IPS DF 6.9 (cell line): ENCODE measurements at places on chromosomes 6 and 20.

DNA sequence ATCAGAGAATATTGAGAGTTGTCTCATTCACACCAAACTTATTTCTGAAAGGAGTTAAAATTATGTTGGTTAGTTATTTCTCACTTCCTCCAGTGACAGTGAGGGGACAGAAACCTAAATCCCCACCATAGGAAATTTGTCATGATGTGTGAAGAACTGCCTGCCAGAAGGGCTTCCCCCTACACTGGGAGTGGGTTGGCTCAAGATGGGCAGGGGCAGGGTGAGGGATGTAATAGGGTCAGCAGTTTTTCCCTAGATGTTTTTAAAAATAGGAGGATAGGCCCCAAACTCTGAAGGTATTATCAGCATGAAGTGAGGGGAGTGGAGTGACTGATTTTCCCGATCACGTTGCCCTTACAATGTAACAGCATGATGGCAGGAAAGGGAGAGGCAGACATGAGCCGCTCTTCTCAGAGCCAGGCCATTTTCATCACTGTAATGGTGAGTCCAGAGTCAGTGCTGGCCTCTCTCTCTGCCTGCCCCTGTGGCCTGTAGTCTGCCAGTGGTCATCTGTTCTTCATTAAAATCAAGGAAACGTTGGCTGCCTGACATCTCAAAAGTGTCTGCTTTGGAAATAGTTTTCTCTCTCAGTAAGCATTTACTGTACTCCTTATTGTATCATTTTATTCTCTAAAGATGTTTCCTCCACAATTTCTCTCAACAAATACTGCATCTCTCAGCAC, 59.8 kb upstream of the SYNJ2 start:
- no peak for DNase-seq

DNA sequence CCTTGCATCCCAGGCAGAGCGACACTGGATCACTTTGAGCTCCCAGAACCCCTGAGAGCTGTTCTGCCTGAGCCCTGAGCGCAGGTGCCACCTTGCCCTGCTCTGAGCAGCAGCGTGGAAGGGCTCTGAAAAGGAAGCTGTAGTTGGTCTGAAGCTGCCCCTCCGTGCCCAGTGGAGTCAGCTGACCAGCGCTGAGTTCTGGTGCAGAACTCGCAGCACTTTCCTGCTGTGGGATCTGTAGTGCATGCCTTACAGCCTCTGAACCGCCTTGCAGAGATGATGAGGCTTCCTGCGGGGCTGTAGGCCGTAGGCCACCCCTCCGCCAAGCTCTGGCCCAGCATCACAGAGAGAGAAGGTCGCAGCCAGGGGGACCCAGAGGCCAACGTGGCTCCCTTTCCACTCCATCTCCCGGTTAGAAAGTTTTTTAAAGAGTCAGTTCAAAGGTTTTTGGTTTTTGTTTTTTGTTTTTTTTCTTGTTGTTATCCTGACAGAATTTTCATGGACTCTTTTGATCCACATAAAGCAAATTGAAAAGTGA, 158.3 kb upstream of the CST7 start:
- no peak for DNase-seq

- DNase-seq, result no peak
These were observed 5.8 kb downstream of the GATA5 start for GRCh38 chr20:62470001-62470400.

DNA sequence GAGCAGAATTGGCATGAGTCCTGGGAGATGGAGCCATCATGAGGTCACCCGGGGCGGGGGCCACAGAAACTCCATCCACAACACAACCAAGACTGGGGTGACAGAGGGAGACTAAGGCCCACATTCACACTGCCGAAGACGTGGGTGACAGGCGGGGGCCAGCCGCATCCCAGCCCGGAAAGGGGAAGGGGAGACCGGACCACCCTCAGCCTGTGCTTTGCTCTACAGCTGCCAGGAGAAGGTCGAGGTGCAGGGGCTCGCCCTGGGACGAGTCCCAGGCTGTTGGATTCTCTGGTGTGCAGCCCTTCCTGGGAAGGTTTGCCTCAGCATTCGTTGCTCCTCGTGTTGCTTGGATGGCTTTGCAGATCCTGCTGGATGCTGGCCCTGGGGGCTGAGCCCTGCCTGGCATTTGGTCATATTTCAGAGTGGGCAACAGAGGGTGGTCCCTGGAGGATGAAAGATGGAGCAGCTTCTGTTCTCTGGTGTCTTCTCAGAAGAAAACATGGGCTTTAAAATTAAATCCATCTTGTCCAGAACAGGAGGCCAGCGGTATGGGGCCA, 328.9 kb downstream of the TAF4 start:
- no peak for DNase-seq

GRCh38 chr6:114407426-114408035, 64.7 kb upstream of the HS3ST5 start:
- no peak for DNase-seq

DNA sequence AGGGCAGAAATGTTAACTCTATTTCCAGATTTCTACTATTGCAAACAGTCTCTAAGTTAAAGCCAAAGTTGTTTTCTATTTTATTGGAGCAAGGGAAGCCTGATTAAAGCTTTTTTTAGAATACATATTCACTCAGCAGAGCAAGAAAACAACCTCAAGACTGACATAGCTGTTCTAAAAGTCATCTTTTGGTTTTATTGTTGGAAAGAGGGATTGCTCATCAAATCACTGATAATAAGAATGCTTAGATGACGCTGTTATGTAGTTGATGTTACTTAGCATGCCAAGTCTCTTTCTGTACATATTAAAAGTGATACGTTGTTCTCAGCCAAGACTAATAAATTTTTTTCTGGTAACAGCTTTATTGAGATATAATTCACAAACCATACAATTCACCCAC, 172.6 kb upstream of the LAMA2 start:
- DNase-seq, result no peak

- DNase-seq, result no peak
These were observed 847 bp upstream of the NCR2 start for GRCh38 chr6:41334482-41335040.

- DNase-seq, result no peak
These were observed 97.2 kb upstream of the MAP7 start for GRCh38 chr6:136647363-136647852.

DNA sequence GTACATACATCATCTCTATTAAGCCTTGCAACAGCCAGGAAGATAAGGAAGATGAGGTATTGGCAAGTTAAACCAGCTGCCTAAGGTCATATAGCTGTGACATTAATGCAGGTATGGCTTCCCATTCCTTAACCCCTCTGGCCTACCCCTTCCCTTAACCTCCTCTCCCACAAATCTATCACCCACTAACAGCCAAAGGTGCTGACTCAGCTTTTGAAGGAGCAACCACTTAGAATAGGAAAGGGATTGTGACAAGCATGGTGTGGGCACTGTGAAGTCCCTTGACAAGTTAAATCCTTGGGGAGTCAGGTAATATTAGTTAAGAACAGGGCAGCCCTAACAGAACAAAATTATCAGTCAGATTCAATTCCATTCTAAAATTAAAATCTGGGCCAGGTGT, 5.4 kb upstream of the SH3BGRL2 start:
- DNase-seq, result no peak

DNA sequence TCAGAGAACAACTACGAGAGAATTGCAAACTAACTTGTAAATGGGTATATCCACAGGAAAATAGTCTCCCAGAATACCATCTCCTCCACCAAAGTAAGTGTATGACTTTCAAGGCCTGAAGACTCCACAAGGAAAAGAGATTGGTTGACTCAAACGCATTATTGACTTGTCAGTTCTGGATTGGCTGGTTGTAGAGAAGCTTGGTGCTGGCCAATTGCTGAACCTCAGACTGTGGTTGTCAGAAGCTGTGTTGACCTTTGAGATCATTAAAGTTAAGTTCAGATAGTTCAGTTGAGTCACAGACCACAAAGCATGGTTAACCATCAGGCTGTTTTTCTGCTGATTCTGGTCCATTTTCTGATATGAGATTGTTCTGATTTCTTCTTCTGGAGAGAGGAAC, 388.3 kb downstream of the BMP2 start:
- no peak for DNase-seq

DNA sequence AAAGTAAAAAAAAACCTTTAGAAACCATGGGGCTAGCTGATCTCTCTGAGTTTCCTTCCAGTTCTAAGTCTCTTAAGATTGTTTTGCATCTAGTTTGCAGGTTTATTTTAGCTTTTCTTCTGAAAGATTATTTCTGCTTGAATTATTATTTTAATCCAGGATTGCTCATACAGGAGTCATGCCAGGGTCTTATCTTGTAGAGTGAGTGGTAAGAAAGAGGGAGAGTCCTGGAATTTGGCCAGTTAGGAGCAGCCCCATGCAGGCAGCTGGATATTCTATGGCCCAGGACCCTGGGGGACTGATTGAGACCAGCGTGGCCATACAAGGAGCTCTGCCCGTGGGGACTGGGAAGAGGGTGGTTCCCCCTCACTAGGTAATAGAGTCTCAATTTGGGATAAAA, 178.9 kb upstream of the HEY2 start:
- DNase-seq, result no peak

GRCh38 chr6:99629293-99629692, 22.7 kb downstream of the PRDM13 start:
- no peak for DNase-seq

DNA sequence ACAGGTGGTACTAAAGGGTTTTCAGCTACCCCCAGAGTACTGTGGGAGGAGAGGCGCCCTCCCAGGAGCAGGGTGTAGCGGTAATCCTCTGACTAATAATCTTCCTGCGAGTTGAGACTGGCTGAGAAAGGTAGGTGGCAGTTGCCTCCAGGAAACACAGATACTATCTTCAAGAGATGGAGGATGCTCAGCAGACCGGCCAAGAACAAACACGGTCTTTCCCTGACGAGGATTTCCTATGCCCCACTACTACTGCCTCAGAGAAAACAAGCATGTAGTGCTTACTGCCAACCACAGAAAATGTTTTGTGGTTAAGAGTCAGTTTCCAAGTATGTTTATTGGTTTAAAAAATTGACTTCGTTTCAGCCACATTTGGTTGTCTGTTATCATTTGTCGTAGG, 26.8 kb downstream of the C6orf89 start:
- no peak for DNase-seq

DNA sequence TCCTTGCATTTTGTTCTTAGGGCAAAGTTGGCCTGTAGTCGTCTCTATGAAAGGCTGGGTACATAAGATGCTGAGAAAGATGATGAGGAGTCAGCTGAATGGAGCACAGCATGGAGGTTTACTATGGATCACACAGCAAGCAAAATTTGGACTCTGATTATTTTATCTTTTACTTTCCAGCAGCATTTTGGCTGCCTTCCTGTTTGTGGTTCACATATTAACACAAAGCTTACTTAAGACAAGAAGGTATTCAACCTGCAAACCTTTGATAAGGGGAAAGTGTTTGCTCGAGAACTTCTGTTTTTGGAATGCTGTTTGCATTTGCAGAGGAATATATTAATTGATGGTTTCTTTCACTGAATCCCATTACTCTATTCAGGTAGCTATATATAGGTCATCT, 103.1 kb upstream of the ENPP5 start:
- no peak for DNase-seq

GRCh38 chr6:73796881-73797280, 100.9 kb downstream of the CD109 start:
- DNase-seq, result no peak

DNA sequence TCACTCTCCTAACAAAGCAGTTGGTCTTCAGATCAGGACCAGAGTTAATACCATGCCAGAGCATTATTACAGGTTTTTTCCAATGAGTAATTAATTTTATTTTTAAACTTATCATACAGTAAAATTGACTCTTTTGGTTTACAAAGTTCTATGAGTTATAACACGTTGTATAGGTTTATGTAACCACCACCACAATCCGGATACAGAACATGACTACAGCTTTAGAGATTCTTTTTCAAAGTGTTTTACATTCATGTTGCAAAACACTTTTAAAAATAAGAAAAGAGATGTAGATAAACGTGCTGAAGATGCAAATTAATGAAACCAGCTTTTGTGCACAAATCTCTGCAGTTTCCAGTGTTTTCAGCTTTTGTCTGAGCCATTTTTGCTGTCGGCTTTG, 1.5 kb upstream of the TPBG start:
- no peak for DNase-seq

DNA sequence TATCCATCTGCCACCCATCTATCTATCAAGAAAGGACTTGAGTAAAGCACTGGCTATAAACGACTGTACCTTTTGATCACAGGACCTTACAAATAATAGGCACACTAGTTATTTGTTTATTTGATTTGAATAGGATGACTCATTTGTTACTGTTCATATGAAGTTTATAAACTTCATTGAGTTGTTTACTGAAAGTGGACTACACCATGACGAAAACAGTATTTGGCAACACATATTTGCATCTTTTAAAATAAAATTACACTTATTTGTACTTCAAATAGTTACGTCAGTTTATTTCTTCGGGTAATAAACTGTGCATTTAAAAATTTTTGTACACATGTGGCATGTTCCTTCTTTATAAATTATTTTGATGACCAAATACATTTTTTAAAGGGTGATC, 133.0 kb downstream of the OGFRL1 start:
- no peak for DNase-seq

DNA sequence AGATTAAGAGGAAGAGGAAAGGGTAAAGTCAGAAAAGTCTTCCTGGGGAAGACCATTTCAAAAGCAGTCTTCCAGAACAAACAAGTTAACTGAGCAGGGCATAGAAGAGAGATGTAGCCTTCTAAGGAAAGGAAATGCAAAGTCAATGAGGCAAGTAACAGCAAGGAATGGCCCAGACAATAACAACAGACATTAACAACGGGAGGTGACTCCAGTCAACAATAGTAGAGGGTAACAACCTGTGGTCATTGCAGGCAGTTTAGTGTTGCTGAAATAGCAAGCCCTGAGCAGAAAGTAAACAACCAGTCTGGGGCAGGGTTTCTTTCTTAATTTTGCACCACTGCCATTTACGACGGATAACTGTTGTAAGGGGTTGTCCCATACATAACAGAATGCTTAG, 2.1 kb downstream of the MDN1 start:
- peak; percentile 84 for DNase-seq

DNA sequence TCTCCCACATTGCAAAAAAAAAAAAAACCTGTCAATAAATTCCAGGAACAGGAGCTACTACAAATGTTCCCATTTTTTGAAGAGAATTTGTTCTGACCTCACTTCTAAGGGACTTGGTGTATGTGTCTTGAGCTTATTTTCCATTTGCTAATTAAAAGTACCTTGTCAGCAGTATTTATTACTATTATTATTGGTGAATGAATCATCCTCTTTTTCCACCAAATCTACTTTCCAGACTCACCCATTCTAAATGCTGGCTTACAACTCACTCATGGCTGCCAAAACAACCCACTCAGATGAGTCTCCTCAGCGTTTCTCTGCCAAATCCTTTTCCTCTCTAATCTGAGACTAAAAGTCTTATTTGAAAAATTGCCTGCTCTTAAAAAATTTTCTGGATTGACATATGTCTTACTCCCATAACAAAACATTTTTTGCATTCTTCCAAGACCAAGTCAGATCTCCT, 33.2 kb upstream of the TASP1 start:
- DNase-seq, result no peak

GRCh38 chr20:50281831-50282591, 91.4 kb downstream of the CEBPB start:
- DNase-seq, result no peak
